Fibroblast of mammary gland (primary cell): ENCODE measurements at places on chromosomes 16 and 17.

GRCh38 chr17:58541249-58541648 is 26.8 kb upstream of the MTMR4 start:
- peak; percentile 18 for DNase-seq

GRCh38 chr17:28719021-28719433 is 758 bp upstream of the RPL23A start:
- no peak for DNase-seq

- no peak for DNase-seq
Measured at GRCh38 chr17:69512946-69513345, 98.4 kb downstream of the MAP2K6 start.

GRCh38 chr17:17913695-17914332 is 58.4 kb downstream of the TOM1L2 start:
- DNase-seq = peak; percentile 90

GRCh38 chr17:81641825-81642489 is 5.0 kb downstream of the TSPAN10 start:
- peak; percentile 71 for DNase-seq

DNA sequence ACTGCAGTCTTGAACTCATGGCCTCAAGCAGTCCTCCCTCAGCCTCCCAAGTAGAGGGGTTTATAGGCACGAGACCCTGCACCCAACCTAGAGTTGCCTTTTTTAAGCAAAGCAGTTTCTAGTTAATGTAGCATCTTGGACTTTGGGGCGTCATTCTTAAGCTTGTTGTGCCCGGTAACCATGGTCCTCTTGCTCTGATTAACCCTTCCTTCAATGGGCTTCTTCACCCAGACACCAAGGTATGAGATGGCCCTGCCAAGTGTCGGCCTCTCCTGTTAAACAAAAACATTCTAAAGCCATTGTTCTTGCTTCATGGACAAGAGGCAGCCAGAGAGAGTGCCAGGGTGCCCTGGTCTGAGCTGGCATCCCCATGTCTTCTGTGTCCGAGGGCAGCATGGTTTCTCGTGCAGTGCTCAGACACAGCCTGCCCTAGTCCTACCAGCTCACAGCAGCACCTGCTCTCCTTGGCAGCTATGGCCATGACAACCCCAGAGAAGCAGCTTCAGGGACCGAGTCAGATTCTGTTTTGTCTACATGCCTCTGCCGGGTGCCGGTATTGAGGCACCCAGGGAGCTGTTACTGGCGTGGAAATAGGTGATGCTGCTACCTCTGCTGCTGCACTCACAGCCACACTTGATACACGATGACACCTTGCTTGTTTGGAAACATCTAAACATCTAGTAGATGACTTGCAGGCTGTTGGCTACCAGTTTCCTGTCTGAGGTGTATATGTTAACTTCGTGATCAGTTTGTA is 3.3 kb downstream of the RPL13 start:
- no peak for DNase-seq

DNA sequence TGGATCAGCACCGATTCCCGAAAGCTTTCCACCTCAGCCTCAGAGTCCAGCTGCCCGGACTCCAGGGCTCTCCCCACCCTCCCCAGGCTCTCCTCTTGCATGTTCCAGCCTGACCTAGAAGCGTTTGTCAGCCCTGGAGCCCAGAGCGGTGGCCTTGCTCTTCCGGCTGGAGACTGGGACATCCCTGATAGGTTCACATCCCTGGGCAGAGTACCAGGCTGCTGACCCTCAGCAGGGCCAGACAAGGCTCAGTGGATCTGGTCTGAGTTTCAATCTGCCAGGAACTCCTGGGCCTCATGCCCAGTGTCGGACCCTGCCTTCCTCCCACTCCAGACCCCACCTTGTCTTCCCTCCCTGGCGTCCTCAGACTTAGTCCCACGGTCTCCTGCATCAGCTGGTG is 15.0 kb downstream of the CD300LG start:
- no peak for DNase-seq

GRCh38 chr17:14316126-14316832 is 15.4 kb downstream of the HS3ST3B1 start:
- DNase-seq = peak; percentile 46

GRCh38 chr17:39240631-39241030 is 14.9 kb upstream of the STAC2 start:
- no peak for DNase-seq

DNA sequence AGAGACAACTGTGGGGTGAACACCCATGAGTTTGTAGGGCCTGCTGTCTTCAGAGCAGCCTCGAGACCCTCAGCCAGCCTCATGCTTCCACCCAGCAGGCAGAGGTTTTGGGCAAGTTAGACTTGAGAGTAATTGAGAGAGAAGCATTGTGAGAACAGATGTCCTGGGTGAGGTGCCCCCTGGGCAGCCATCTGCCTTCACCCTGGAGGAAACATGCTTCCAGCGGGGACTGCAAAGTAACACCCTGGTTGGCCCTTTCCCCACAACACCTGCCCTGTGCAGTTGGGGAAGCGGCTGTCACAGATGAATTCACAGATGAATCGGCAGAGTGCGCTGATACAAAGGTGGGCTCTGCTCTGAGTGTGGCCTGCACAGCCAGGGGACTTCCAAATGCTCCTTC is 23.4 kb downstream of the ATPAF2 start:
- no peak for DNase-seq

DNA sequence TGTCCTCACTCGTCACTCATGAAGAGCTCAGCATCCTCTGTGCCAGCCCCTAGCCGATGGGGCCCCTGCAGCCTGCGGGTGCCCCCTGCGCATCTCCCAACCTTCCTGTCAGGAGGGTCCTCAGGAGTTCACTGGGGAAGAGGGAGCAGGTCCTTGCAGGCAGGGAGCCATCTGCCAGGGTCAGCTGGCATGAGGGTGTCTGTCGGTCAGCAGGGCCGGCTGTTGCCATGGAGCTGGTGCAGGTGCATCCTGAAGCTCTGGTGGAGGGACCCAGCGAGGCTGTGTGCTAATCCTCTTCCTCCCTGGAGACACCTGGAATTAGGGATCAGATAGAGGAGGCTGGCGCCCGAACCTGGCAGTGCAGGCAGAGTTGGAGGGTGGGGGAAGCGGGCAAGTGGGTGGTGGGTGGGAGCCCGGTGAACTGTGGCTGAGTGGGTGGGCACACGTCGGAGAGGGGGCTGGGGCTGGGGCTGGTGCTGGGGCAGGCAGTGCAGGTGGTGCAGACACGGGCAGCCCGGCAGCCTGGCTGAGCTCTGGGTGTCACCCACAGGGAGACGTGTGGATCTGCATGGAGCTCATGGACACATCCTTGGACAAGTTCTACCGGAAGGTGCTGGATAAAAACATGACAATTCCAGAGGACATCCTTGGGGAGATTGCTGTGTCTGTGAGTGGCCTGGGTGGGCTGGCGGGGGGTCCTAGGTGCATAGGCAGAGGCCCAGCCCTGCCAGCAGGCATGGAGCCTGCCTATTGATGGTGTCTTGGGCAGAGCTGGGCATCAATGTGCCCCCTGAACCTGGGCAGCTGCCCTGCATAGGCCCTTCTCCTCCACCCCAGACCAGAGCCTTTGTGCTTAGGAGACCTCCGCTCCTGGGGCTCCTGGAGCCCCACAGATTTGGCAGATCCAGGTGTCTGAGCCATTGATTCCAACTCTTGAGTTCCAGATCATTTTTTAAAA is 17.4 kb downstream of the MAP2K3 start:
- no peak for DNase-seq
